ENCODE measurements at places on chromosomes 16 and 17.
A peak's percentile ranks its signal among the peaks of the same experiment; 100 is the strongest.

GRCh38 chr17:1413281-1413791 is 13.3 kb upstream of the YWHAE start:
- DNase-seq, result peak; percentile 87

- DNase-seq, result no peak
These were observed 447.8 kb downstream of the KIF2B start for GRCh38 chr17:54270499-54270898.

DNA sequence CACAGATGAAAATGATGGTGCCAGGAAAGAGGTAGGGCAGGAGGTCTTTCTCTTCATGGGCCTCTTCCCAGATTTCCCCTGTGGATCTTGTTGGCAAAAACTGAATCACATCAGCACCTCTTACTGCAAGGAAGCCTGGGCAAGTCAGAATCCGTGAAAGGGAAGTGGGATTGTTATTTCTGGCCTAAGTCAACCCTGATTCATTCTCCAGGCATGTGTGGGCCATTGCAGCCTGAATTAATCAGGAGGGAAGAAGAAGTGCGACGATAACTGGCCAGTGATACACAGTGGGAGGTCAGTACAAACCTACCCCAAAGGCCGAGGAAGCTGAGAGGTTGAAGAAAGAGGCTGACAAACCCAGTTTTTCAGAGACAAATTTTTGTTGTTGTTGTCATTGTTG is 17.9 kb upstream of the NSMCE1 start:
- peak; percentile 67 for DNase-seq

- peak; percentile 47 for DNase-seq
These were observed 22.1 kb downstream of the COX4I1 start for GRCh38 chr16:85821390-85822135.

DNA sequence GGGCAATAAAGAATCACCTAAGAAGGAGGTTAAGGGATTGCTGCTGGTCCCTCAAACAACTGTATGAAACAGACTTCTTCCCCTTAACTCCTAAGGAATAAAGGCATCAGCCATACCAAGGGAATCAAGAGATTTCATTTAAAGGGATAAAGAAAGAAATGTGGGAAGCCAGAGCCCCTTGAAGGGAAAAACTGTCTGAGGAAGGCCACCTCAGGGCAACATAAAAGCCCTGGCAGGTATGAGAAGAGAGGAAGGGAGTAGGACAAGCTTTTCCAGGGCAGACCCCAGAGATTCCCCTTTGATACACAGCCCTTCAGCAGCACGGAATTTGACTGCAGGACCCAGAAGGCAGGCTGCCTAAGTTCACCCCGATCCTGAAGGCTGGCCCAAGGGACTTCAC is 43.5 kb downstream of the COG7 start:
- no peak for DNase-seq

GRCh38 chr17:1186923-1187771 is 7.4 kb upstream of the ABR start:
- peak; percentile 87 for DNase-seq

DNA sequence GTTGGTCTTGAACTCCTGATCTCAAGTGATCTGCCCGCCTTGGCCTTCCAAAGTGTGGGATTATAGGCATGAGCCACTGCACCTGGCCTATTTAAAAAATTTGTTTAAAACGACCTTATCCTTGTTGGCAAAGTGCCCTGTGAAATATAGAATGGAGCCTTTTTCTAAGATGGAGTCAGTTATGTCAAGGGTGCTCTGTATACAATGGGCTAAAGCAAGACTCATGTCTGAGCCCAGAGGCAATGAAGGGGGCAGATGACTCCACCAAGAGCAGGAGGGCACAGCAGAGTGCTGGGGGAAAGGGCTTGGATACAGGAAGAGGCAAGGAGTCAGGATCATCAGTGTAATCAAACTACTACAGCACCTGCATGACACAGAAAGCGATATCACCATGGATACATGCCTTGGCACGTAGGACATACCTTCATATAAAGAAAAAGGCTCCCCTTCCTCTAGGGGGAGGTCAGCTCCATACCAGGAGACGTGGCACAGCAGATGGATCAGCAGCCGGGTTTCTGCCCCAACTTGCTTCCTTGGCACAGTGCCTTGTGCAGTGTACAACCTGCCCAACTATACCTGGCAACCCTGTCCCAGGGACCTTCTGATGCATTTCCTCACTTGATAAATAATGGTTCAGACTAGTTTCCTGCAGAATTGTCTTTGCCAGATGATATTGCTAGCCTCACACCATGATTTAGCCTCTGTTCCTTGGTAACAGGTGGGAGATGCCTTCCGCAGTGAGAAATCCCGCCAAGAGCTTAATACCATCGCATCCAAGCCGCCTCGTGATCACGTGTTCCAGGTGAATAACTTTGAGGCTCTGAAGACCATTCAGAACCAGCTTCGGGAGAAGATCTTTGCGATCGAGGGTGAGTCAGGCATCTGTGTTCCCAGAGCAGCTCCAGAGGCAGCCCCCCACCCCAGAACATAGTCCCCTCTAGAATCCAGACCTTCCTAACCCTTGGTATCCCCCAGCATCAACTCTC is 15.3 kb downstream of the ITGAM start:
- no peak for DNase-seq

DNA sequence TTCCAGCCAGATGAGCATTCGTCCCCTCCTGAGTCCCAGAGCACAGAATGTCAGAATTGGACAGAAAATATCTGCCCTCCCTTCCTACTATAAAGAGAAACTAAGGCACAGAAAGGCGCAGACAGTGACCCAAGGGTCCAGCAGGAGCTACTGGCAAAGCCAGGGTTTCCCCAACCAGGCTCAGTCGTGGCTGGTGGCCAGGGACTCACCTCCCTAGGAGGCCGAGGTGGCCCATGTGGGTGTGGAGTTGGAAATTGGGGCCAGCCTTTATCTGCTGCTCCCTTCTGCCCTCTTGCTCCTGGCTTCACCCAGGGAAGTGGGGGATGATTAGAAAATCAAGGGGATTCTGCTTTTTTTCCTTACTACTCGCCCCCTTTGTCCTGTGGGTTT is 1.1 kb downstream of the DRC7 start:
- DNase-seq, result no peak
